T-helper 22 cell (primary cell): ENCODE measurements at places on chromosomes 11 and 22.
A peak's percentile ranks its signal among the peaks of the same experiment; 100 is the strongest.

GRCh38 chr22:35071784-35072183 lies 5.8 kb downstream of the ISX start:
- DNase-seq = no peak

DNA sequence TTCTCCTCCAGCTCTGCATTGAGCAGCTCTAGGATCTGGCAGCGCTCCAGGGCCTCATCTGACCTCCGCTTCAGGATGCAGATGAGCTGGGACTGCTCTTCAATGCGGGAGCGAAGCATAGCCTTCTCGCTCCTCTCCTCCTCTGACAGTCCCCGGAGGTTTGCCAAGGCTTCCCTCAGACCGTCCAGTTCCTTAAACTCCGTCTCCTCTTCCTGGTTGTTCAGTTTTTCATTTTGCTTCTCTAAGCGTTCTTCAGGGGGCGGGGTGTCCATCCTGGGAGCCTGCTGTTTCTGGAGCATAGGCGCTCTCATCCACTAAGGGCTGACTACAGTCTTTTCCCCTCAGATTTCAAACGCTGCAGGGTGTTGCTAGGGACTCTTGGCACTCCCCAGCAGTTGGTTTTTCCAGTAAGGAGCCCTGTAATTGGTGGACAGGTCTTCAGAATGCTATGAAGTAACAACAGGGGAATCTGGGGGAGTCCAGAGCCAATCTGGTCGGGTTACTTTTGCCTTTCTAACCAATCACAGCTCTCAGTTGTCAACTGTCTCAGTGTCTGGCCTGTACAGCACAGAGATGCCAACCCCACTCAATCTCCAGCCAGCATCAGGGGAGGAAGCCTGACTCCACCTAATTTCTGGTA lies at the start of gene CCDC89:
CCDC89 (minus strand) TSS at position 376 of the 640 bp plus-strand sequence; CDS start at position 311, 65 bp downstream.
- no peak for DNase-seq

- DNase-seq = no peak
Measured at GRCh38 chr11:21323617-21324016, 654.2 kb downstream of the NELL1 start.

- no peak for DNase-seq
Measured at GRCh38 chr11:13629779-13630178, 38.7 kb upstream of the FAR1 start.

GRCh38 chr22:39257901-39258475 lies 13.2 kb upstream of the PDGFB start:
- no peak for DNase-seq

GRCh38 chr11:17764446-17765218 lies 30.1 kb downstream of the KCNC1 start:
- DNase-seq = no peak

GRCh38 chr22:23376256-23376655 lies 195.9 kb downstream of the BCR start:
- no peak for DNase-seq

DNA sequence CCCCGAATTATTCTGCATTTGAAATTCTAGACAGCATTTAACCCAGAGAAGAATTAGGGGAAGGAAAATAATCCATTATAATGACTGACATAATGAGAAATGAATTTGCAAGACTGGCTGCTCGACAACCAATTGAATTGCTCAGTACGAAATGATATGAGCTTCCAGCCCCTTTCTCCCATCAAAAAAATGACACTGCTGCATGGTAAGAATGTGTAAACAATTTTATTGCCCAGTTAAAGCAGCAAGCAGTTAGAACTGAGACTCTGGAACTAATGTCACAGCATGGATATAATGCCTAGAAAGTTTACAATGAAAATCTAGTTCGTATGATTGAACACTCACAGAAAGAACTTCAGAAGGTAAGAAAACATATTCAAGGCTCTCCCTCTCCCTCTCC lies 24.7 kb upstream of the PCF11 start:
- DNase-seq = no peak

- DNase-seq = no peak
Measured at GRCh38 chr11:18527512-18527911, 770 bp upstream of the TSG101 start.

GRCh38 chr11:57190548-57190947 lies 8.8 kb downstream of the LRRC55 start:
- DNase-seq = no peak

- peak; percentile 55 for DNase-seq
Measured at GRCh38 chr11:95231881-95232605, 1.0 kb upstream of the SESN3 start.

DNA sequence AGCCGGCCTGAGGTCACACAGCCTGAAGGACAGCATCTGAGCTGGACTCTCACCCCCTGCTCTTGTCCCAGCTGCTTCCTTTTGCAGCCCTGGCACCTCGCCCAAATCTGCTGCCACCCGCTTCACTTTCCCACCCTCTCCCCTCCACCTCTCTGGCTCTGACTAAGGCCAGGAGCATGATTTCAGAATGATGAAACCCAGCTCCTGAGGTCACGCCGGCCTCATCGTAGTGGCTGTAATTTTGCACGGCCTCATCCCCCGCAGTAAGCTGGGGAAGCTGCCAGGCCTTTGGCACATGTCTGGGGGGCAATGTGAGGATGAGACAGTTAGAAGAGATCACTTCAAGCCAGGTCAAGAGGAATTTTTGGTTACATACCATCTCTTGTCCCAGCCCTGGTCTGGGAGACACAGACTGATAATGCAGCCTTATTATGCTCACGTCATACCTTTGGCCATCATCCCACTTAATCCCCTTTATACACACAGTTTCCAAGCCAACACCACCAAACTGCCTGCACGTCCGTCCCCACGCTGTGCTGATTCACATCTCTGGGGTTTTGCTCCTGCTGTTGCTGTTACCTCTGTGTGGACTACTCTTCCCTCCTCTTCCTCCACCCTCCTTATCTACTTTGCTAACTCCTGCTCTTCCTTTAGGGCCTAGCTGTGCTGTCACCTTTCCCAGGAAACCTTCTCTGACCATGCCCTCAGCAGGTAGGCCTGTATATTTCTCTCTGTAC lies 58.1 kb downstream of the CHRDL2 start:
- DNase-seq = no peak

- DNase-seq = no peak
Measured at GRCh38 chr11:115550291-115551059, 46.3 kb upstream of the CADM1 start.

DNA sequence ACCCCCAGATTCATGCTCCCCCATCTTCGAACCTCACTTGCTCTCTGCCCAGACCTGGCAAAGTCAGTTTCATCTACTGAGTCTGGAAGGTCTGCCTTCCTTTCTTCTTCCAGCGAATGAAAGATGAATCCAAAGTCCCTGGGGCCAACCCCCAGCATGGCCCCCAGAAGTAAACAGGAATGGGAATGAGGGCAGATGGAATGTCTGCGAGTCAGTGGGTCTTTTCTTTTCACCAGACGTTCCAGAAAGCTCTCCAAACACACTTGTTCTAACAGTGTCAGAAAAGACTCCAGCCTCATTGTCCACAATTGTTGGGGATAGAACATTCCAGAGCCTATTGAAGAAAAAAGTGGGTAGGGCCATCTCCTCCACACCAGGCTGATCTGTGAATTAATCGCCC lies 28.6 kb downstream of the RIBC2 start:
- DNase-seq = no peak

DNA sequence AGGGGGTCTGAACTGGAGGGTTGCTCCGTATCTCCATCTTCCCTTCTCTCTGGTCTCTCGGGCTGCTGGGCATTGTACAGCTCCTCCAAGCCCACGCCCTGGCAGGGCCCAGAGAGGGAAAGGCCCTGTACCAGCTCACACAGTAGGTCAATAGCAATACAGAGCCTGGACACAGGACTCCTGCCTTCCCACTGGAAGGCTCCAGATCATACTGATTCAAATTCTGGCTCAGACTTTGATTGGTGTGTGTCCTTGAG lies 6.6 kb downstream of the CSDC2 start:
- DNase-seq = no peak

GRCh38 chr11:130624971-130625544 lies 176.6 kb downstream of the ADAMTS15 start:
- no peak for DNase-seq

DNA sequence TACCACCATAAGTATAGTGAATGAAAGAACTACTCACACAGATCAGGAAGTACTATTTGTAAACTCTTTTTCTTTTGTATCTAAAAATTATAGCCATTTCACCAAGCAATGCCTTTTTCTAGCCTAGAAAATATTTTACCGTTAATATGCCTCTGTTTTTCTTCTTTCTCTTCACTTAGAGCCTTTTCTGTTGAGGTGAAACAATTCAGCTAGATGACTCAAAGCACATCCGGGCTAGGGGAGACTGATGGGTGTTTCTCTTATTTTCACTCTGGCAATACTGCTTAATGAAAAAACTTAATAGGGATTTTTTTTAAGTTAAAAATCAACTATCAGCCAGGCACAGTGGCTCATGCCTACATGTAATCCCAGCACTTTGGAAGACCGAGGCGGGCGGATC lies 93.3 kb downstream of the SGSM3 start:
- DNase-seq = peak; percentile 9

DNA sequence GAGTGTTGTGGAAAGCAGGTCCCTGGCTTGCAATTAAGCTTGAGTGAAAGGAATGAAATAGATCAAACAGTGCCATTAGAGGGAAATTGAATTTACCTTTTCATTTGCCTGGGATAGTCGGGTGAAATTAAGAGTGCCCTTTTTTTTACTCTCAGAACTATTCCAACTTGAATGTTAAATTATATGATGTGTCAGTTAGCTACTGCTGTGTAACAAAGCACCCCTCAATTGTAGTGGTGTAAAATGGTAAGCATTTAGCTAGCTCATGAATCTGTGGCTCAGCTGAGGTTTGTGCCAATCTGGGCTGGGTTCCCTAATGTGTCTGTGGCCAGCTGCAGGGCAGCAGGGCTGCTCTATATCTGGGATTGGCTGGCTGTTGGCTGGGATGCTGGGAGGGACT lies 571.4 kb downstream of the MN1 start:
- DNase-seq = no peak

DNA sequence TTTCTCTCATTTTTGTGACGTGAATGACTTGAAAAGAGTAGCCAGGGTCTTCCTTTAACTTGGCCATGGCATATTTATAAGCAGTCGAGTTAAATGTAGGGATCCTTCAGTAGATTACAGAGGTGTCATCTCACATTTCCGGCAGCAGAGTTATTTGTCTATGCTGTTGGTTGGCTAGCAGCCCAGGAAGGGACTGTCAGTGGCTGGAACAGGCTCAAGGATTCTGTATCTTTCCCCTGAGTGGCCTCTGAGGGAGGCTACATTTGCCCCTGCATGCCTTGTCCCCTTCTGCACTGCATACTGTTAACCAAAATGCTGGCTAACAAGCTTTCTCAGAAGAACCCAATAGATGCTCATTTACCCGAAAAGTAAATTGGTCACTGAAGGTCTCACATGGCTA lies 187.6 kb downstream of the PGR start:
- DNase-seq = no peak

- no peak for DNase-seq
Measured at GRCh38 chr22:36110306-36110881, 50.2 kb downstream of the APOL3 start.

GRCh38 chr11:46393231-46393616 lies 1.6 kb upstream of the CHRM4 start:
- no peak for DNase-seq

DNA sequence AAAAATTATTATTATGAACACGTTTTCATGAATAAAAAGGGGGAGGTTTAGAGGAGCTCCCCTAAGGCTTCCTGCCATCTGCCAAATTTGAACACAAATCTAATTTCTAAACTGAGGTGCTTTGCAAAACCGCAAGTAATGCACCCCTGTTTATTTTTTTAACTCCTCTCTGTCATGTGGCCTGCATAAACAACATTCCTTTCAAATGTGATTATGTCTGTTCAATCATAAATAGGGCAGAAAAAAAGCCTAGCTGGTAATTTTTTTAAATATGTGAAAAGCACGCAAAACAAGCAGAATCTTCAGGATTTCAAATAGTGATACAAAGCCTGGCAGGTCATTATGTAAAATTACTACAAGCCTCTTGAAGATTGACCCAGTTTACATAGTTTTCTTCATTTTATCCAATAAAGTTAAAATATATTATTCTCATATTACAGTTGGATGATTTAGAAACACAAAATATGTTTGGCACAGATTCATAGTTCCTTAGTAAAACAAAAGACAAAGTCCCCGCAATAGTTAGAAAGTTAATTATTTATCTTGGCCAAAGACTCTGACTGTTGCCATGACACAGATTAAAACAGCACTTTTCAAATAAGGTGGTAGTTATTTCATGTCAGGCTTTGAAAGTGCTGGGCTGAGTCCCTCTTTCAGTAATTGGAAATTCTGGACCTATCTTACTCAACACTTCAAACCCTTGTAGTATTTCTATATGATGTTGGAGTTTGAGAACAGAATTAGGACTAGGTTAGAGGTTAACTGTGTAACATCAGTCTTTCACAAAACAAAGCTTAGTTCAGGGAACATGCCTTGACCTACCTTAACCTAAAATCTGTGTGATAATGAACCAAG lies 200.3 kb upstream of the MPPED2 start:
- no peak for DNase-seq

GRCh38 chr11:72721689-72722049 lies 30.5 kb downstream of the ARAP1 start:
- peak; percentile 14 for DNase-seq

GRCh38 chr22:44604455-44604854 lies 97.5 kb upstream of the PRR5 start:
- no peak for DNase-seq

DNA sequence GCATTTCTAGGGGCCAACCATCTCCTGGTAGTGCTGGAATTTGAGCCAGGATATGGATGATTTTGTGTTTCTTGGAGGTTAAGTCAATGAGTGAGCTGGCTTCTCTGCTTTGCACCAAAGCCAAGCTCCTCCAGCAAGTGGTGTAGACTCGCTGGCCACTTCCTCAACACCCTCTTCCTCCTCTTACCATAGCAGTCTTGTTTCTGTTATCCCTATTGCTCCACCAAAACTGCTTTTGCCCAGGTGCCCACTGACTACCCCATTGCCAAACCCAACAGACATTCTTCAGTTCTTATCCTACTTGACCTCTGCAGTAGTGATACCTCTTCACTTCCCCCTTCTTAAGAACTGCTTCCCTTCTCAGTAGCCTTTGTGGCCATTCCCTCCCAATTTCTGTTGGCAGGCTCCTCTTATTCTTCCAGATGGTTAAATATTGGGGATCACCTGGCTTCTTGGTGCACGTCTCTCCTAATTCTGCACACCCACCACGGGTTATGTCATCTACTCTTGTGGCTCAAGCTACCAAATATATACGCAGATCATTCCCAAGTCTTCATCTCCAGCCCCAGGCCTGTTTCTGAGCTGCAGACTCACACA lies 7.0 kb upstream of the PRG2 start:
- no peak for DNase-seq

DNA sequence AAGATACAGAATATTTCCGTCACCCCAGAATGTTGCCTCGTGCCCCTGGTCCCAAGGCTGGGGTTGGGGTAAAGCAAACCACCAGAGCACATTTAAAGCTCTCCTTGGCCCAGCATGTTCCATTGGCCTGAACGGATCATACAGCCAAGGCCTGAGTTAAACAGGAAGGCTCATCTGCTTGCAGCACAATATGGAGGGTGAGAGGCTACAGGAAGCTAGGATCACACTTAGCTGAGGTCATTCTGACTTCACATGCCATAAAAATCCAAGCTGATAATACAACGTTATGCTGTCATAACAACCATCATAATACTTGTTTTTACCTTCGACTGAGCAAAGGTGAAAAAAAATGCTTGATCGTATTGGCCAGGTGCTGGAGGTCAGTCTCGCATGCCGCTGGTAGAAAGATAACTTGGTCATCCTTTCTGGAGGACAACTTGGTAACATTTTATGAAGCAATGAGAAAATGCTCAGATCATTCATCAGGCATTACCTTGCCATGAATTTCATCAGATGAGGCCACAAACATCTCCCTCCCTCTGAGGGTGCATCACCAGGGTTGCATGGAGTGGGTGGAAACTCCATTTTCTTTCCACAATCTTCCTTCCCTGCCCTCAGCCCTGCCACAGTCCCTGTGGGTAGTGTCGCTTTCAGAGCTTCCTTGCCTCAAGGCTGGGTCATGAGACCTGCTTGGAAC lies 31.9 kb upstream of the RTL6 start:
- no peak for DNase-seq
